ENCODE measurements at places on chromosomes 6 and 20.

GRCh38 chr6:105601541-105602236 is 198.8 kb upstream of the PREP start:
- DNase-seq, result peak; percentile 95

GRCh38 chr6:46808806-46809205 is 15.6 kb downstream of the MEP1A start:
- DNase-seq, result peak; percentile 49

DNA sequence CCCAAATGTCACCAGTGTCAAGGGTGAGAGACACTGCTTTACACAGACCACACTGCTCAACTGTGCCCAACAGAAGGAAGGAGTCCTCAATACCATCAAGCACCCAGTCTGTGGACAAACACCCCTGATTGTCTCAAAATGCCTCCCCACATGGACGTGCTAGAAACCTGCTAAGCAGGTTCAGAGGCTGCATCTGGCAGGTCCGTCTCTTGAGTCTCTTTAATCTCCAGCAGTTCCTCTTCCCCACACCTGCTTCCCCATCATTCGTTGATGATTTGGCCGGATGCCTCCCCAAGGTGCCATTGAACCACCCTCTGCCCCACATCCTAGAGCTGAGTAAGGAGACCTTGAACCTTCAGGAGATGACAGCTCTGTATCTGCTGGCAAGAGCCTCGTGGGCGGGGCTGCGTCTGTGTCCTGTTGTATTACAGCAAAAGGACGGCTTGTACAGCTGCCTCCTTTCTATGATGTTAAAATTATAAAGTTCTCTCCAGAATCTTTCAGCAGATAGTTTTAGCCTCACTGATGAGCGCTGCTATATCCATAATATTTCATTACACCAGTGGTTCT is 179.2 kb downstream of the PREX1 start:
- no peak for DNase-seq

DNA sequence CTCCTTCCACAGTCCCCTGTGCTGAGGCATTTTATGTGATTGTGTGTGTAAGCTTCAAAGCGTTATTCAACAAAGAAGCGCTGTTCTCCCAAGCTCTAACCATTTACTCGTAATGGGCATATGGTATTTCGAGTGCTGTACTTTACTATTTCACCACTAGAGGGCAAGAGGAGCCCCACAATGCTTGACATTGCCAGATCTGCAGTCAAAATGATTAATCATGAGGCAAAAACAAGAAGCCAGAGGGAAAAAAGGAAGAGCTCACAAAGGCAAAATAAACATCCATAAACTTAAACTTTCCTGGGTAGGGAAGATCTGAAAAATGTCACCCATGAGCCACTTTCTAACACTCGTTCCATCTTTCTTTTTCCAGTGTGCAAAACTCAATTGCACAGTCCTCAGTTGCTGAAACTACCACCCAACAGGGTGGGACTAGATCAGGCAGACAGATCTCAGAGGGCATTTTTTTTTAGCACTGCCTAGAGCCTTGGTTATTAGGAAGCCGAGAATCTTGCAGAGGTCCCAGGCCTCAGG is 215.0 kb upstream of the PLCB4 start:
- peak; percentile 72 for DNase-seq

DNA sequence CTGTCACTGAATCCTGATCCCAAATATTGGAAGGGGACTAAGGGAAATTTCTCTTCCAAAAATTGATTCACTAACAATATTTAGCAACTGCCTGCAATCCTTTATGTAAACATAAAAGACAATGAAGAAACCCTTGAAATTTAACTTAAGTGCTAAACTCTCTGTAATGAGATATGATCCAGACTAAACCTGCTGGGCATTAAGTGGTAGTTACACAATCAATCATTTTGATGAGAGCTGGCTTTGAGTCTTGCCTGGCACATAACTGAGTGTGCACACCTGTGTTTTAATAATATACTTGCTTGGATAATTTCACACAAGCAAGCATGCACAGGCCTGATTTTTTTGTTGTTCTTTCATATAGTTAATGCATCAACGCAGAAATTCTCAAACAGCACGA is 9.8 kb upstream of the ZFP64 start:
- no peak for DNase-seq

DNA sequence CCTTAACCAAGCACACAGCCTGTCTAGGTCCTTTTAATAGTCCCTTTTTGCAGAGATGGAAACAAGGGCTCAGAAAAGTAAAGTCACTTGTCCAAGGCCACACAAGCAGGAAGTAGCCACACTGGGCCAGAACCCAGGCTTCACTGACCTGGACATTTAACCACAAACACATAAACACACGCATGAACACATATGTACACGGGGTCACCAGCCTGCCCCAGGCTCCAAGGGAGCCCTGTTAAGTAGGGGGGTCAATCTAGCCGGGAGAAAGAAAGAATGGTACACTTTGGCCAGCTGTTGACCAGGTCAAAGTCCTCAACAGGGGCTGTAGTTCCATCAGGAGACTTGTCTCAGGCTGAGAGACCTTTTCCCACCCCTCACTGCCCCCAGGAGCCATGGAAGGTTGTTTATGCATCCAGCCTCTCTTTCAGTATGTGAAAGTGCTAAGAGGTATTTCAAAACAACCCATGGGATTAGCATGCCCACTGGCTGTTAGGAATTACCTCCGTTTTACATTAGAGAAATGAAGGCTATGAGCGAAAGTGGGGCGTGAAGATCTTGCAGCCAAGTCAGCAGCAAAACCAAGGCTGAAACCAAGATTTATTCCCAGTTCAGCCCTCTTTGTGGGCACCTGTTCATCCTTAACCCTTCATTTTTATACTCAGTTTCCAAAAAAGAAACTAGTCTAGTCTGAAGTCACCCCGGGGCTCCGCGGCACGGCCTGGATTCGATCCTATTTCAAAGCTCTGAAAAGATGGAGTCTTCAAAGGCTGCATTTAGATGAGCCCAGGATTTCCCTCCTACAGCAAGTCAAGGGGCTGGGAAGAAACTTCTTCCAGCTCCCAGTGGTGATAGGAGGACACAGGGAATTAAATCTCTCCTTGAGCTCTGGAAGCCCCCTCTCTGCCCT is 9.8 kb downstream of the SDC4 start:
- no peak for DNase-seq
